ENCODE measurements at places on chromosomes 12 and 14. TPM values are rescaled to one million over a fixed set of nuclear protein-coding genes. Genes with fewer than 3 reads are reported as not detected.

The DACT1 gene
- total RNA-seq: 0.44 TPM

The FITM1 gene
- total RNA-seq: not detected

The NEUROD4 gene
- not detected for total RNA-seq

The SPTB gene
- 1.1 TPM for total RNA-seq

The OR4M1 gene
- total RNA-seq: not detected

The MIA2 gene
- total RNA-seq: 21.8 TPM

The CCDC88C gene
- total RNA-seq: 6.5 TPM

The APAF1 gene
- 13.6 TPM for total RNA-seq

The TAS2R50 gene
- not detected for total RNA-seq

The ACOT2 gene
- total RNA-seq: 53.4 TPM

The NDUFA12 gene
- total RNA-seq: 141 TPM

The TRIM9 gene
- 8.3 TPM for total RNA-seq

The FOXM1 gene
- 97.8 TPM for total RNA-seq

The BTBD6 gene
- 40.9 TPM for total RNA-seq

The CCDC196 gene
- not detected for total RNA-seq

The TMEM233 gene
- 0.06 TPM for total RNA-seq

The GUCY2C gene
- not detected for total RNA-seq

The CLEC2A gene
- total RNA-seq: not detected

The FAIM2 gene
- not detected for total RNA-seq

The IAPP gene
- not detected for total RNA-seq

The NPFF gene
- total RNA-seq: not detected

The NABP2 gene
- 58.0 TPM for total RNA-seq
